Stimulated activated CD8-positive, alpha-beta memory T cell treated with anti-CD3 and anti-CD28 coated beads, Interleukin-7, amount 100 ng/mL, for 24 hours (primary cell): ENCODE measurements at places on chromosomes 2 and 18.

- DNase-seq = no peak
These were observed 1.5 kb downstream of the CACNB4 start for GRCh38 chr2:152097290-152097800.

DNA sequence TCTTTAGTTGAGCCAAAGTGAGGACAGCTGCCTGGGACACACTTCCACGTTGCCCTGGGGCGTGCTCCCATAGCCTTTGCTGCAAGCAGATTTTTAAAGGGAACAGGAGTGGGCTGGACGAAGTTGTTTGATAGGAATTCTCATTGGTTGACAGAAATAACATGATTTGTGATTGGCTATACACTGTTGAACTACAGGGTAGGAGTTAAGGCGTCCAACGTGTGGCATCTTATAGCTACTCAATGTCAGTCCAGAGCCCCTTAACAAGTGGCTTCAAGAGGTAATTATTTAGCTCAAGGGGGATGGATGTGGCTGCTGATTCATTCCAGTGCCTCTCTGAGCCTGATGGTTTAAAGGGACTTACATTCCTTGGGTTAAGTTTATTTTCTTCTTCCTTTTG is 65.5 kb downstream of the ACAA2 start:
- no peak for DNase-seq

- DNase-seq = no peak
These were observed 171.3 kb upstream of the ID2 start for GRCh38 chr2:8510519-8510918.

DNA sequence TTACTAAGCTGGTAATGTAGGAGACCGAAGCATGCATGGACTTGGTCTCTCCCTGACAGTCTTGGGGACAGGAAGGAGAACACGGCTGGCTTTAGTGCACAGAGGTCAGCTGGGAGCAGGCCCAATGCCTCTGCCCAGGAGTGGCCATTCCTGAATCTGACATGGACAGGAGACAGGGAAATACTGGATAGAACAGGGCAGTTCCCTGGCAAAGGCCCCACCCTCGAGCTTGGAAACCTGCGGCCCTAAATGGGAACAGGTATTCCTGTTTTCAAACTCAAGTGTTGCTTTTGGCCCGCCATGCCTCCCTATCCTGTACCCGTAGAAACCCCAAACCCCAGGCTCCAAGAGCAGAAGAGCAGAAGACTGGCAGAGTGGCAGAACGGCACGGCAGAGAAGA is 107.4 kb downstream of the ZNF516 start:
- no peak for DNase-seq

DNA sequence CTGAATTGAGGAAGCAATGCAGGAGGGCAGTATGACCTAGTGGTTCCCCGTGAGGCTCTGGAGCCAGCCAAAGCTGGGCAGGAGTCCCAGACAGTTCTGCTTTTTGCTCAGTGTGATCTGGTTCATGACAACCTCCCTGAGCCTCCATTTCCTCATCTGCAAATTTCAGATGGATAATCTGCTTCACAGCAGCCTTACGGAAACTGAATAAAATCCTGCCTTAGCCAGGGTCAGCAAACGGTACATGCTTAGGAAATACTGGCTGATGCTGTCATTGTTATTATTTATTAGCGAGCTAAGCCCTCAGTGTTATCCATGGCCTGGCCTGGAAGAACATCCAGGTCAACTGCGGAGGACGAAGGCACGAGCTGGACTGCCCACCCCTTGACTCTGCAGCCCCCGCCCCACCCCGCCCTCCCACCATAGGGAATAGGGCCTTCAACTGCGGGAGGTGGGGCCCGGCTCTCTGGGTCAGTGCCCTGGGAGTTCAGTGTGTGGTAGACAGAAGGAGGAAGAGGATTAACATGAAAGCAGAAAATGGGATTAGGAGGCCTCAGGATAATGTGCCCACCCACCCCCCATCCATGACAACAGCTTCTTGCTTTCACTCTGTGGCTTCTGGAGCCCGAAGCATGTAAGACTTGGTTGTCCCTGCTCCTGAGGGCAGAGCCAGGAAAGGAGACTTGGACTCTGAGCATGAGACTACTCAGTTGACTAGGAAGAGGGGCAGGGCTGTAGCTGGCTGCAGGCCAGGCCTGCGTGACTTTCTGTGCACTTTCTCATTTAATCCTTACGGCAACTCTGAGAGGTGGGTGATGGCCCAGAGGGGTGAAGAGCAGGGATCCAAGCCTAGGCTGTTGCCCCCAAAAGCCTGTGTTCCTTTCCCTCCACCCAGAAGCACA is 13.1 kb downstream of the PKDCC start:
- no peak for DNase-seq

DNA sequence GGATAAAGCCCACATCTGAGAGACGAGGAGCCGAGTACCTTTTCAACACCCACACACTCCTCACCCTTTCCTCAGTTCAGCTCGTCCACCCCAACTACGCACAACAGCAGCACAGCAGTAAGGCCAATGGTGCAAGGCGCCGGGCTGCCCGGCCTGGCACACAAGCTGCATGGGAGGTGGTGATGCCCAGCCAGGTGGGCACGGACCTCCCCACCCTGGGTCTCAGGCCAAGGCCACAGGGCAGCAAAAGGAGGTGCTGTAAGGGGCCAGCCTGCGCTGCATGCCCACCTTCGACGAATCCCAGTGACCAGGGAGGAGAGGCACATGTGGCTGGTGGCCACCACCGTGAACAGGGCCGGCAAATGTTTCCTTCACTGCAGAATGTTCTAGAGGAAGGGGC is 36.5 kb upstream of the MLPH start:
- DNase-seq = no peak

- no peak for DNase-seq
These were observed 562 bp downstream of the CENPA start for GRCh38 chr2:26786207-26787028.

GRCh38 chr2:234468503-234468902 is 28.4 kb downstream of the ARL4C start:
- no peak for DNase-seq

GRCh38 chr2:229712136-229712535 is 2.2 kb downstream of the DNER start:
- no peak for DNase-seq

DNA sequence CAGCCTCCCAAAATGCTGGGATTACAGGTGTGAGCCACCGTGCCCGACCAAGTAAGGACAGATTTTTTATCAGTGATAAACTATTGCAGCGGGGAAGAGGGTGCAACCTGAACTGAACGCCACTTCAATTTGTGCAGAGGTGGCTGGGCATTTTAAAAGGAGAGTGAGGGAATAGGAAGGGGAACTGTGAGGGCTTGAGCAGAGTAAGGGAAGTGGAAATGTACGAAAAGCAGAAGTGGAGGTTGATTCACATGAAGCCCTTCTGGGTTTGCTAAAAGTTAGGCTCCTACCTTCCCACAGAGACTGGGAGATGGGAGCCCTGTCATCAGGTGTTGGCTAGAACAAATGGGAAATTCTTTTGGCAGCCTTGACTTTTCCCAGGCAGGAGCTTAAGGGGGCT is 6.1 kb downstream of the STK11IP start:
- no peak for DNase-seq

DNA sequence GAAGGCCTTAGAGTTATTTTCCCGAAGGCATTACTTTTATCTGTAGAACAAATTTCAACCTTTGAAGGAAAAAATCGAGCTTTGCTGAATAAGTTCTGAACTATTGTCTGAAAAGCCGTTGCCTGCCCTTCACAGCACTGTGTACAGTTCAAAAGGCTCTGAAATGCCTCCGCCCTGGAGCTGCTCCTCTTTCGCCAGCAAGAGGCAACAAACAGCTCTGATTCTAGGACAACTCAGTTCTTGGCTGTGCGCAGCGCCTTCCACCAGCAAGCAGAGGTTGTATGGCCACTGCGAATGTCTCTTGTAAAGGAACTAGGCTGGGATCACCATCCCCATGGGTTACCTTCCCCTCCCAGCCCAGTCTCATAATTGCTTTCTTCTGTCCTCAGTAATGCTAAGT is 308.5 kb downstream of the GBX2 start:
- no peak for DNase-seq

- DNase-seq = no peak
These were observed 203.6 kb downstream of the ACKR3 start for GRCh38 chr2:236773206-236773605.

- no peak for DNase-seq
These were observed 35.9 kb downstream of the PSD4 start for GRCh38 chr2:113209646-113210171.

GRCh38 chr2:136225950-136226835 is 108.2 kb upstream of the CXCR4 start:
- no peak for DNase-seq

GRCh38 chr2:85438201-85439024 is 19.9 kb downstream of the SH2D6 start:
- no peak for DNase-seq

GRCh38 chr2:49044350-49045079 is 109.8 kb downstream of the FSHR start:
- DNase-seq = no peak
